ENCODE measurements at places on chromosomes 2 and 18. TPM values are rescaled to one million over a fixed set of nuclear protein-coding genes. Genes with fewer than 3 reads are reported as not detected.

DNA sequence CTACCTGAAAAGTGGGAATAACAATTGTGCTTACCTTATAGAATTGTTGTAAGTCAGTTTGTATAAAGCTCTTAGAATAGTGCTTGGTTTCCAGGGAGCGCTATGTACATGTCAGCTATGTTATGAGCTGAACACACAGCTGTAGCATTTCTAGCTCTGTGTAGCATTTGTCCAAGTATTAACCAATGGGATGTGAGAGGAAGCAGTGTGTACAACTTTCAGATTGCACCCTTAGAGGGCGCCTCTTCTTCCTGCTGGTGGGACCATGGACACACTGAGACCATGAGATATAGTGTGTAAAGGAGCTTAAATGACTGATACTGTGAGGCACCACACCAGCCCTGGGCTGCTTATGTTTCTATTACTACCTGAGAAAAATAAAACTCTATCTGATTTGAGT, 380.2 kb downstream of the LNPK start:
- no peaks in the 10 kb centered on the region for H3K4me1 ChIP-seq
- no peak overlapping the region for H3K4me3 ChIP-seq
- H3K27ac ChIP-seq, result no peak overlapping the region
- no peaks in the 10 kb centered on the region for H3K36me3 ChIP-seq
- DNase-seq, result no peak

DNA sequence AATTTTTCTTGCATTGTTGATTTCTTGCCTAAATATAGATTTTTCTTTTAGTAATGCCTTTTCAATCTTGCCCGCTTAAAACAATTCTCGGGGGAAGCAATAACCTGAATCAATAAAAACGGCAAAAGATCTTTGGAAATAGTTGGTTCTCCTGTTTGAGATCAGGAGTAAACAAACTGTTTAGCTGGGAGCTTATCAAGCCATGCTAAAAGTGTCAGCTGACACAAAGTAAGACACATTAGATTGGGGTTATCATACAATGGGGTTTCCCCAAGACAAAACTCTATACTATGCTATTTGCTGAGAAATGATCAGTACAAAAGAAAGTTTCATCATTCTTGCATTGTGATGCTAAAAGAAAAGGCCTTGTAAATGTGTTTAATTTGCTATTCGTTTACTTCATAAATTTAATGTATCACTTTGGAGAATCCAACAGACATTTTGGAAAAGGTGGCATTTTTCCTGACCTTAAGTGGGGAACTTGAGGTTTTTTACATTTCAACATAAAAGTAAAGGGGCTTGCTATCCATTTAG, 46.5 kb downstream of the ATIC start:
- DNase-seq, result no peak
- no peak overlapping the region for H3K27ac ChIP-seq
- H3K36me3 ChIP-seq, result no peaks in the 10 kb centered on the region
- H3K27me3 ChIP-seq, result no peaks in the 10 kb centered on the region
- no peaks in the 10 kb centered on the region for H3K4me1 ChIP-seq

SLC25A52 gene
- not detected for total RNA-seq

- no peak overlapping the region for H3K4me3 ChIP-seq
- H3K27me3 ChIP-seq, result no peaks in the 10 kb centered on the region
- peaks cover 83% of the 10 kb centered on the region for H3K36me3 ChIP-seq
- no peak overlapping the region for H3K27ac ChIP-seq
- no peaks in the 10 kb centered on the region for H3K4me1 ChIP-seq
- DNase-seq, result no peak
Observed at GRCh38 chr2:98539056-98539735, 69.1 kb downstream of the COA5 start.

TCF23 gene
- not detected for total RNA-seq
